ENCODE measurements at places on chromosomes 3 and 15.
A peak's percentile ranks its signal among the peaks of the same experiment; 100 is the strongest.

DNA sequence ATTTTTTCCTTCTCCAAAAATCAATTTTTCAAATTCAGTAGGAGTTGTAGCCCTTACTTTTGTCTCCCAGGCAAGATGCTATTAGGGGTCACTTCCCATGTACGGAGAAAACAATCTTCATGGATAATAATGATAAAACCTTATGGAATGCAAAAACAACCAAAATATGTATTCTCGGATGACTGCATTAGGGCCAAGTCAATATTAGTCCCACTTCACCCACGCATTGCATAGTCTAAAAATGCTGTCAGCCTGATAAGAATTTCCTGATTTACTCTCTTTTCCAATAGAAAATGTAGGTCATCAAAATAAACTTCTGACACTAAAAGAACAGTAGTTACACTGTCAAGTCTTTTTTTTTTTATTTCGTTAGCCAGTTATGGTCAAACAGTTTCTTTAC lies 2.7 kb downstream of the VGLL3 start:
- DNase-seq, result peak; percentile 65

DNA sequence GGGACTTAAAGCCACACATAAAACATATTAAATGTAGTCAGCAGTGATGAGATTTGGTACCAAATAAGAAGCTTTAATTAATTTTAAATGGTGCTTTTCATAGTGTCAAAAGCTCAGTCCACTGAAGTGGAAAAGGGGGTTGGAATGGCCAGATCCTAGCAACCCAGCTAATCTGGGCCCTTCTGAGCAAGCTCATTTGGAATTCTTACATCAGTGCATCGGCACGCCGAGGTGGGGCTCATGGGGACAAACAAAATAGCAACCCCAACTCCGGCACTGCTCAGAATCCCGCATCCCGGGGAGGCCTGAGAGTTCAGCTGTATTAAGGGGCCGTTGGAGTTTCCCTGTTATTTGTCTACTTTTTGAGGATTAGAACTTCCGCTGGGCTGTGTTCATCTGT lies 526.4 kb downstream of the SOX2 start:
- DNase-seq, result no peak

- DNase-seq, result peak; percentile 86
These were observed at the start of gene ZNF502 for GRCh38 chr3:44712455-44713075. Gene ZNF502 (plus strand): TSS chr3:44712660. CDS start chr3:44720262, 7,602 bp downstream.

DNA sequence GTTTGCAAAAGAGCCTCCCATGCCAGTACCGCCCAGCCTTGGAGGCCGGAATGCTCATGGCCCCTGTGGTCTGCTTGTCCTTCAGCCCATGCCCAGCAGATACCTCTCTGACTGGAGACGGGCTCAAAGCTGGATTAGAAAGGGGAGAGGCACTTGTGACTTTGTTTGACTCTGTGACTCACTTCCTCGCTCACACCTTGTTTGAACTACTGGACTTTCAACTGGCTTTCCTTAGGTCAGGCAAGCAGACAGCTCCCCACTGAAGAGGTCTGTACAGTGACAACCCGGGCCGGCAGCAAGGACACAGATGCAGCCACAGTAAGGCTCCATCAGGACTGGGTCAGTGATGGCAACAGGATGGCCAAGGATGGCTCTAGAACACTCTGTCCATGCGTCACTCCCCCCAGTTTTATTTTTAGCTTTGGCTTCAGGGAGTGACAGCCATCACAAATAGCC lies 98.6 kb upstream of the ABHD17C start:
- DNase-seq, result peak; percentile 9

- no peak for DNase-seq
These were observed 83.7 kb upstream of the THBS1 start for GRCh38 chr15:39497016-39497758.

GRCh38 chr3:127662001-127662469 lies 10.7 kb upstream of the ABTB1 start:
- no peak for DNase-seq

- DNase-seq, result no peak
These were observed 28.8 kb upstream of the SKOR1 start for GRCh38 chr15:67796196-67797127.

DNA sequence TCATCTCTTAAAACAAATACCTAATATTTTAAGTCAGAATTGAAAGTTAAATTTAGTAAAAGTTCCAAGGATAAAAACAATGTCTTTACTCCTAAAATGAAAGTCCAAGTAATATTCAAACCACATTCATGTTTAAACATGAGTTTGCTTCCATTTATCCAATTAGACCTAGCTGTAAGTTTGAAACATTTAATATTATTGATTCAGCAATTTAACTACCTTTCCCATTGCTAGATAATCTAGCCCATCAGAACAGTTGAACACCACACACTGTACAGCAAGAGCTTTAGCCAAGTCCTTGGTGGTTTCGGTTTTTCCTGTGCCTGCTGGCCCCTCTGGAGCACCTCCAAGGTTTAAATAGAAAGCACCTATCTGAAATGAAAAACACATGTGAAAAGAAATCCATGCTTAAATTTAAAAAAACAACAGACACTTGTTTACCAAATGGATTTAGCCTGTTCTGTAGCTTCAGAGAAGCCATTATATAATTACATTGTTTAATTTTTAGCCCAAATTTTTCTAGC lies 97.8 kb downstream of the DNAH12 start:
- DNase-seq, result no peak

DNA sequence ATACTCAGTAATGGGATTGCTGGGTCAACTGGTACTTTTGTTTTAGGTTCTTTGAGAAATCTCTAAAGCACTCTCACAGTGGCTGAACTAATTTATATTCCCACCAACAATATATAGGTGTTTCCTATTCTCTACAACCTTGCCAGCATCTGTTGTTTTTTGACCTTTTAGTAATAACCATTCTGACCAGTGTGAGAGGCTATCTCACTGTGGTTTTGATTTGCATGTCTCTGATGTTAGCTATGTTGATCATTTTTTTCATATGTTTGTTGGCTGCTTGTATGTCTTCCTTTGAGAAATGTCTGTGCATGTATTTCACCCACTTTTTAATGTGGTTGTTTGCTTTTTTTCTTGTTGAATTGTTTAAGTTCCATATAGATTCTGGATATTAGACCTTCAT lies 98.2 kb upstream of the DCBLD2 start:
- DNase-seq, result no peak

DNA sequence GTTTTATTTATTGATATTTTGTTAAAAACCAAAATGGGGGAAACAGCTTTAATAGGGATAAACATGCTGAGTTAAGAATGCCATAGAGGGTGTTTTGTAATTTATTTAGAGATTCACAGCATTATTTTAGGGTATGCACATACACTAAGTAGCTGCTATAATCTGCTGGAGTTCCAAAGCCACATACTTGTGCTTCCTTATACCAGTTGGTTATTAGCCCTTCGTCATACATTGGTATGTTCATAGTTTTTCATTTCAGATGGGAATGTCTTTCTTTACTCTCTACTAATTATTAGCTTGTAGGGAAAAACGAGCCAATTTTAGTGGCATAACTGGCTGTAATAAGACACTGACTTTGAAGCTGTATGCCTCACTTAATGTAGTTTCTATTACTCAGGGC lies 74.9 kb downstream of the PFN2 start:
- no peak for DNase-seq

DNA sequence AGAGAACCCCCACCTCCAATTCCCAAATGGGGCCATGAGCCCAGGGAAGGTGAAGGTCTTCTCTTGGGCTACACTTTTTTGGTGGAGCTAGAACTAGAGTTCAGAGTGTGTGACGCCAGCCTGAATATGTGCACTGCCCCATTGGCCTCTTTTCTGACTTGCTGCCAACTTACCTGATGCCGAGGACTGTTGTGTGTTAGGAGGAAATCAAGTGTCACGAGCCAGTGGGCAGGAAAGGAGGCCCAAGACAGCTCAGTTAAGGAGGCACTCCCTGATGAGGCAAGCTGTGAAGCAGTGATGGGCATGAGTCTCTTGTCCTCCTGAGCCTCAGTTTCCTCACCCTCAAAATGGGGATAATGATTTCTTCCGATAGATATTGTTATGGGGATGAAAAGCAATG lies 107.8 kb downstream of the ANP32A start:
- no peak for DNase-seq

DNA sequence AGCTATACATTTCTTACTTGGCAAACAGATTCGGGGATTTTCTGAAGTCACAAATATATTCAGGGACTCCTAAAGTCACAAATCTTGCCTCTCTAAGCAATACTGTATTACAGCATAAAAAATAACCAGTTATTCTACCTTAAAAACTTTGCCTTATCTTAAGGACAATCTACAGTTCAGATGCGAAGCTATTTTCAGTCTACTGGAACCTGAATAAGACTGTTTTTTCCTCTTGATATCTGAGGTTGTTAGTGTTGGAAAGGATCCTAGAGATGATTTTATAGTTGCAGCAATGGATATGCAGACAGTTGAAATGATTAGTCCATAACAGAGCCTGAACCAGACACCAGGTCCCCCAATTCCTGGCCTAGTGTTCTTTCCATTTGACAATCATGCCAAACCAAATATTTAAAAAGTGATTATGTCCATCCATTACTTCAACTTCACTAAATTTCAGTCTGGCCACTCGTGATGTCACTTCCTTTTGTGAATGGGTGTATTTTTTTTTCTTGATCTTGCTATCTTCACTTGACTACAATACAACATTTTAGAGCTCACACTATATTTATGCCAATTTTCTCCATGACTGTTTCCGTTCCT lies 1.8 kb downstream of the HDGFL3 start:
- DNase-seq, result no peak

- no peak for DNase-seq
These were observed 140.6 kb upstream of the BHLHE40 start for GRCh38 chr3:4838621-4839022.

DNA sequence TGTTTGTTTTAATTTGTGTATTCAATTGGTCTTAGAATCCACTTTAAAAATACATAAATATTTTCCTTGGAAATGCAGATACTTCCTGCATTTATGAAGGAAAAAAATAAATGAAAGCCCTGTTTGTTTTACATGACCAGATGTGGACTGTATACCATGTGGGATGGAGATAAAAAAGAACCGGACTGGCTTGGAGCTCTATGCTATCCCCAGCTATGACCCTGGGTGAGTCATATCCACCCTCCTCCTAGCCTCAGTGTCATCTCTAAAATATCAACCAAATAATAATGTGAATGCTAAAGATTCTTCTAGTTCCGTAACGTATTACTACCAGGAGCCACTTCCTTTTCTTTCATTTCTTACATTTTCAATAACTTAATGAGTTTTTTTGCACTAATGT lies 44.5 kb upstream of the PDZRN3 start:
- no peak for DNase-seq

- no peak for DNase-seq
These were observed 688.7 kb downstream of the MECOM start for GRCh38 chr3:168974617-168975403.

GRCh38 chr3:127059072-127059471 lies 76.2 kb downstream of the PLXNA1 start:
- DNase-seq, result no peak

DNA sequence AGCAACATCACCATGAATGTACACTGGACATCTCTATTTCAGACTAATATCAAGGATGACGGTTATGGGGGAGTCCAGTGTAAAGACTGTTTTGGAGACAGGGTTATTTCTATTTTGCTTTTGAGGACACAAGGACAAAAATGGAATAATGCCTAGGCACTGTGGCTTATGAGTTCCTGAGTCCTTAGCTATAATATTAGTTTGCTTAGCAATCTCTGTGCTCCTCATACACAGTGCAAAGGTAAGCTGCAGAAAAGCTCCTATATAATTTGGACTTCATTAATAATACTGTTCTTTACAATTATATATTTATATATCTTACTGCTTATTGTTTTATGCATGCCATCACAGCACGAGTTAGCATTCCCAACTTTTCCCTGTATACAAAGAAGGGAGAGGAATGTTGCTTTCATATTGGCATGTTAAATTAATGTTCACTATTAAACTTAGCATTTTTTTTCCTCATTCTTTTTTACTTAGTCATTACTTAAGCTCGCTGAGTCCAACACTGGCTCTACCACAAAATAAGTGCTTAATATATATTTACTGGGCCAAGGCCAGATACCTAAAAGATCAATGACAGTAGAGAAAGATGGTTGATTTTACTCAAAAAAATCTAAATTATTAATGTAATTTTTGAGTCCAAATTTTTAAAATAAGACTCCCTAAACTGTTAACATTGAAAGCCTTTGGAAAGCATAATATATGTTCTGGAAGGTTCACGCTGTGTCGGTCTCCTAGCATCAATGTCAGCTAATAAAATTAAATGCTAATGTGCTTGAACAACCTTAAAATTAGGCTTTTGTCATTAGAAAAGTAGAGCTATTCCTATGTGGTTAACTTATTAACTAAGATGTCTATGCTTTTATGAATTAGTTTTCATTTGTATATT lies 13.8 kb downstream of the THBS1 start:
- DNase-seq, result no peak

DNA sequence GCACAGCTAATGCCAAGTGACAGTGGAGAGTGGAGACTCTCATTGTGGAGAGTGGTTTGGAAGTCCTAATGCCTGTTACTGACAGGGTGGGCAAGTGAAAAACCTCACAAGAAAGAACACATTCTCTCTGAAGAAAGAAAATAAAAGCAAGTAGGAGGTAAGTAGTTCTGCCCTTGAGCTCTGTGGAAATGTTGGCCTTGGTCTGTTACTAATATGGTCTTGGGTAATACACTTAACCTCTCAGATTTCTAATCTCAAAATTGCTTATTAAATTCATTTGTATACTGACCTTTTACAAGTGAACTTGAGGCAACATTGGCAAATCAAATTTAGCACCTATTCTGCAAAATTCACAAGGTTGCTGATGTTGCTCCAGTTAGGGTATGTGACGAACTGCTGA lies 291.6 kb upstream of the CBLB start:
- DNase-seq, result no peak

DNA sequence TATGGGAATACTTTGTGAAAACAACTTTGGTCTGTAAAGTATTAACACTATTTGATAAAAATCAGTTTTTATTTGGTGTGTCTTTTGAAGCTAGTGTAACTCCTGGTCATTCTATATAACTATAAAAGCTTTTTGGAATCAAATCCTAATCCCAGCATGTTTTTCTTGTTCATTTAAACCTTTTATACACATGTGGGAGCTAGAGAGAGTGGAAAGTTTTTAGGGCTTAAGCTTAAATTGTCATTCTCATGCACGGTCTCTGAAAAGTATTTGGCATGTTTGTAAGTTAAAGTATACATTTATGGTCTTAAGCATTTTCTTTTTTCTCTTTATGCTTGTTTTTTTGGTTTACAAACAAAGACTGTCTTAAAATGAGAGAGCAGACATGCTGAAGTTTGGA lies 83.4 kb upstream of the RARB start:
- no peak for DNase-seq

DNA sequence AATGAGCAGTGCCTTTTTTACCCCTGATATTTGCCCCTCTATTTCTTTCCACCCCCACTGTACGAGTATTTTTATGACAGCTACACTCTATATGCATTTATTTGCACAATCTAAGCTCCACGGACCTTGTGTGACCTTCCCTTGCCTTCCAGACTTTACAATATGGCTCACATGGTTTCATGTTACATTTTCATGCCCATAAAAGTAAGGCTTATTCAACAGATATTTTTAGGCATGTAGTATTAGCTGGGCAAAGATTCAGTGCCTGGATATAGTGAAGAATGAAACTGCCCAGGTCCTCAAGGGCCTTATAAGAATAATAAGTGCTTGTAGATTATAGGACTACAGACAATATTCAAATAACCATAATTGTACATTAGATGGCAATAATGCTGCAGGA lies 481.9 kb upstream of the CNTN4 start:
- no peak for DNase-seq
